ENCODE measurements at places on chromosomes 4 and X.
A peak's percentile ranks its signal among the peaks of the same experiment; 100 is the strongest.

GRCh38 chrX:46903458-46904242 lies 8.6 kb upstream of the JADE3 start:
- peak; percentile 49 for DNase-seq

- peak; percentile 47 for DNase-seq
These were observed 29.8 kb downstream of the FAM149A start for GRCh38 chr4:186134257-186134656.

GRCh38 chrX:38363046-38363445 lies 10.6 kb downstream of the OTC start:
- peak; percentile 75 for DNase-seq

- no peak for DNase-seq
These were observed 41.3 kb upstream of the GRPEL1 start for GRCh38 chr4:7109169-7109568.

DNA sequence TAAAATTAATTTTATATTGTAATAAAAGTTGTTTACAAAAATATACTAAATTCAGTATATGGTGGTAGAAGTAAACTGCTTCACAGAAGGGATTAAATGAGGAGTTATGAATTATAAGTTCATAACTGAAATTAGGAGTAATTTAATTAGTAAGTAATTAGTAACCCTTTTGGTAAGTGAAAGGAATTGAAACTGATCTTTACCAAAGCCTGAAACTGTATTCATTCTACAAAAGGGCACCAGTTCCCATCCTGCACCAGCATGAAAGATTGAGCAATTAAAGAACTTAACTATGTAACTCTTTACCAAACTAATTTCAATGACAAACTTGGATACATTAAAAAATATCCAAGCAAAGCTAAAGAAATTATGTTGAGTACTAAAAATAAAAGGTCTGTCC lies 8.2 kb downstream of the MED14 start:
- no peak for DNase-seq

- no peak for DNase-seq
These were observed 8.5 kb upstream of the ERCC6L start for GRCh38 chrX:72247206-72247942.
